A549 (cell line): ENCODE measurements at places on chromosomes 12 and 14. TPM values are rescaled to one million over a fixed set of nuclear protein-coding genes. Genes with fewer than 3 reads are reported as not detected.

TAS2R14 gene
- polyA plus RNA-seq, result 0.70 to 0.94 TPM (median 0.80 TPM) in 3 replicates

CMKLR1 gene
- not detected in 3 replicates for polyA plus RNA-seq

GPR135 gene
- polyA plus RNA-seq, result 1.5 to 2.0 TPM (median 1.7 TPM) in 3 replicates

ZNF84 gene
- polyA plus RNA-seq, result 13.3 to 14.7 TPM (median 14.5 TPM) in 3 replicates

RTL1 gene
- 0.01 to 0.03 TPM in 2 of 3 replicates, not detected in the other for polyA plus RNA-seq

RPS6KL1 gene
- 0.71 to 1.2 TPM (median 0.99 TPM) in 3 replicates for polyA plus RNA-seq

ADAM21 gene
- 0.04 to 0.05 TPM (median 0.04 TPM) in 3 replicates for polyA plus RNA-seq

NUBPL gene
- 7.6 to 9.2 TPM (median 7.9 TPM) in 3 replicates for polyA plus RNA-seq

PTGER2 gene
- 0.51 to 1.2 TPM (median 0.55 TPM) in 3 replicates for polyA plus RNA-seq

OLR1 gene
- polyA plus RNA-seq, result 0.44 to 0.92 TPM (median 0.81 TPM) in 3 replicates
